ENCODE measurements at places on chromosomes 1 and 21.
A peak's percentile ranks its signal among the peaks of the same experiment; 100 is the strongest.

DNA sequence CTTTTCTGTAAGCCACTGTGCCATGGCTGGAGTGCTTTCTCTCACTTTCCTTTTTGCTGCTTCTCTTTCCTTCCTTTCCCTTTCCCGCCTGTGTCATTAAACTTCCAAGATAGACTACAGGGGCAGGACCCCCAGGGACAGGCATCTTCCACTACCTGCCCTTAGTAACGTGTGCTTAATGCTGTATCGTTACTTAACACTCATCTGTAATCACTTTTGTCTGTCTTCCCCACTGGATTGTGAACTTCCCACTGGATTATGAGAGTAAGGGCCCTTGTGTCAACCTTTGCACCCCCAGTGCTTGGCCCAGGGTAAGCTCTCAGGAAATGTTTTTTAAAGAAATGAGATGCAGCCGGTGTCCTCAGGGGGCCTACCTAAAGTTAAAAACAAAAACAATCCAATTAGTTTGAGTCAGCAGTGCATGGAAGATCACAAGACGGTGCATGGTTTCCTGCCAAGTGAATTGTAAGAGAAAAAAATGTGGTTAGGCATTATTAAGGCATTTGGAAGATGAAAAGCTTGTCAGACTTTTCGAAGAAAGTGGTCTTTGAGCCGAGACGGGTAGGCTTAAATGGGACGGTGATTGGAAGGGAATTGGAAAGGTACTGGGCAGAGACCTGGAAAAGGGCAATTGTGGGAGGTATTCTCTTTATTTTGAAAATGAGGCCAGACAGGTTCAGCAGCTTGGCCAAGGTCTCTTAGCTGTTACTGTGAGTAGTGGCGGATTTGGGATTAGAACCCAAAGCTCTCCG, 958 bp downstream of the LYPLAL1 start:
- peak overlapping the region; percentile 97 for H3K27ac ChIP-seq
- peak overlapping the region; percentile 98 for H3K4me3 ChIP-seq
- H3K4me1 ChIP-seq: peaks cover 39% of the 10 kb centered on the region
- no peak for DNase-seq
- H3K27me3 ChIP-seq: no peaks in the 10 kb centered on the region

- peaks cover 29% of the 10 kb centered on the region for H3K27me3 ChIP-seq
- H3K36me3 ChIP-seq: no peaks in the 10 kb centered on the region
- H3K4me1 ChIP-seq: peaks cover 18% of the 10 kb centered on the region
- H3K4me3 ChIP-seq: peak within 1 kb of the TSS; percentile 99
- peak within 1 kb of the TSS; percentile 91 for H3K27ac ChIP-seq
Measured at GRCh38 chr1:111739194-111739924, at the start of gene INKA2. Gene INKA2 (minus strand): TSS chr1:111739395. CDS start chr1:111739242, 153 bp downstream.

GRCh38 chr1:65921446-65921845, 128.8 kb downstream of the PDE4B start:
- H3K27ac ChIP-seq: no peak overlapping the region
- H3K4me3 ChIP-seq: no peak overlapping the region
- no peaks in the 10 kb centered on the region for H3K4me1 ChIP-seq
- no peak for DNase-seq
- no peaks in the 10 kb centered on the region for H3K36me3 ChIP-seq

DNA sequence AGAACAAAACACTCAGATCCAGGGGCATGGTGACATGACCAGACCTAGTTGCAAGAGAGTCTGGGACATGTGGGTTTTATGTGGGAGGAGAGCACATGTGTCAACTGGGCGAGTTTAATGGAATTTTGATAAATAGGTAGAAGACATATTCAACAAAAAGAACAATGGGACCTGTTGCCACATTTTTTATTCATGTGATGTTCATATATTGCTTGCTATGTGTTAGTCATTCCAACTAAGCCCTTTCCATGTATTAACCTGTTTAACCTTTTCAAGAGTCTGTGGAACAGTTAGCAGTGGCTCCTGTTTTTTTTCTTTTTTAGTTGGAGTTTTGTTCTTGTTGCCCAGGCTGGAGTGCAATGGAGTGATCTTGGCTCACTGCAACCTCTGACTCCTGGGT, 30.1 kb upstream of the CSF3R start:
- no peaks in the 10 kb centered on the region for H3K4me1 ChIP-seq
- no peak for DNase-seq
- peaks cover 18% of the 10 kb centered on the region for H3K27me3 ChIP-seq
- no peak overlapping the region for H3K27ac ChIP-seq

- H3K36me3 ChIP-seq: no peaks in the 10 kb centered on the region
- H3K27ac ChIP-seq: no peak overlapping the region
- no peak overlapping the region for H3K4me3 ChIP-seq
- no peak for DNase-seq
Measured at GRCh38 chr1:219568733-219569132, 44.2 kb downstream of the ZC3H11B start.

DNA sequence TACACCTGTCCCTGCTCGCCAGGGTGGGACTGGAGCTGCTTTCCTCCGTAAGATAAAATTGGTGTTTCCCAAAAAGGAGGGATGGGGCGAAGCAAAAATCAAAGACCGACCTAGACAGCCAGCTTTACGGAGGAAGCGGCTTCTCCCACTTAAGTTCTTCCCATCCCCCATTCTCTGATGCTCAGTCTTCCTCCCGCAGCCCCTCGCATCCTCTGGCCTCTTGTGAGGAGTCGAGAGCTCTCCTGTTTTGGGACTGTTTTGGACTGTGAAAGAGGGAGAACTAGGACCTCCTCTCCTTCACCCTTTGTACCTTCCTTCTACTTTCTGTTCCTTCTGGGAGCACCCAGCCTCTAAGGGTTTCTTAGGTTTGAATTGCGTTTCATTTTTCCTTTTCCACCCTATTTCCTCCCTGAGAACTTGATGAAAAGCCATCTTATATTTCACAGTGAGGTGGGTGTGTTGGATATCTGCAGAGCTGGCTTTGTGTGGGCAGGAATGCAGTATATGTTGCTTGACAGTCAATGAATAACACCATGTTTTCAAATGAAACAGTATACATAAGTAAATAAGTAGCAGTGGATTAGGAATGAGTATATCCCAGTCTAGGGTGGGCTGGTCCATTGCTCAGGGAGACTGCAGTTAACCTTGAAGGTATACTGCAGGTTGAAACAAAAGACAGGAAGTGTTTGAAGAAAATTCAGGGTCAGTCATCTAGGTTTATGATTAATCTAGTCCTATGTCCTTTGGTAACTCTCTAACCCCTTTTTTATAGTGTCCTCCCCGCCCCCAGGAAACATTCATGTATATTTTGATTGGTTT, 848 bp downstream of the CTTNBP2NL start:
- H3K36me3 ChIP-seq: peaks cover 2% of the 10 kb centered on the region
- peak overlapping the region; percentile 90 for H3K27ac ChIP-seq
- H3K4me3 ChIP-seq: peak overlapping the region; percentile 96
- no peaks in the 10 kb centered on the region for H3K27me3 ChIP-seq
- no peak for DNase-seq

DNA sequence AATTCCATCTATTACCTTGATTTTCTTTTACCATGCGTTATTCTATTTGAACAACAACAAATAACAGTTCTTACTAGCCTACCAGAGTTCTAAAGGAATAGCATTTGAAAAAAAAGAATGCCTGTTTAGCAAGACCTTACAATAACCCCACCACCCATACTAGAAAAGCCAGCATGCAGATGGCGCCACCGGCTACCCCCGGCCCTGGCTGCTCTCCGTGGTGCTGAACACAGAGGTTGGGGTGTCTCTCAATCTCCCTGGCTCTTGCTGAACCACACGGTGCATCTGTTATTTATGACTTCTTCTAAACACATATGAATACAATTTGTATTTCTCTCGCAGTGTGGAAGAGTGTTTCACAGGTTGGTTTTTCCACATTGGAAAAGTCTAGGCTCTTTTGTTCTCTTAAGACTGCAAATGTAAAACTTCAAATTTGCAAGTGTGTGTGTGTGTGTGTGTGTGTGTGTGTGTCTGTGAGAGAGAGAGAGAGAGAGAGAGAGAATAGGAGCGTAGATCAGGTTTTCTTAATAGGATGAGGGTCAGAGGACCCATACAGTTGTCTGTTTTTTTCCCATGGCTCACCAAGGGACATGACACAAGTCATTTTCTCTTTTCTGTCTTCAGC, 13.6 kb downstream of the GRIK3 start:
- peaks cover 57% of the 10 kb centered on the region for H3K27me3 ChIP-seq
- DNase-seq: no peak
- no peaks in the 10 kb centered on the region for H3K36me3 ChIP-seq
- H3K27ac ChIP-seq: no peak overlapping the region
- H3K4me1 ChIP-seq: no peaks in the 10 kb centered on the region

- H3K36me3 ChIP-seq: no peaks in the 10 kb centered on the region
- no peak for DNase-seq
- H3K4me1 ChIP-seq: peaks cover 5% of the 10 kb centered on the region
Measured at GRCh38 chr21:22585558-22585957, 1587.3 kb downstream of the NCAM2 start.

- H3K27me3 ChIP-seq: peaks cover 24% of the 10 kb centered on the region
- no peak overlapping the region for H3K27ac ChIP-seq
- no peaks in the 10 kb centered on the region for H3K4me1 ChIP-seq
- H3K4me3 ChIP-seq: no peak overlapping the region
- no peak for DNase-seq
Measured at GRCh38 chr1:33562563-33562962, 90.1 kb downstream of the ZSCAN20 start.

GRCh38 chr1:240237305-240237721, 145.6 kb downstream of the FMN2 start:
- H3K4me3 ChIP-seq: no peak overlapping the region
- H3K27ac ChIP-seq: no peak overlapping the region
- no peaks in the 10 kb centered on the region for H3K4me1 ChIP-seq
- no peak for DNase-seq

- H3K27me3 ChIP-seq: peaks cover 34% of the 10 kb centered on the region
- no peak overlapping the region for H3K4me3 ChIP-seq
- peaks cover 16% of the 10 kb centered on the region for H3K4me1 ChIP-seq
- DNase-seq: no peak
- H3K27ac ChIP-seq: peak overlapping the region; percentile 9
- no peaks in the 10 kb centered on the region for H3K36me3 ChIP-seq
Measured at GRCh38 chr1:111879081-111879480, 110.4 kb downstream of the KCND3 start.

- H3K4me1 ChIP-seq: peaks cover 11% of the 10 kb centered on the region
- peaks cover 7% of the 10 kb centered on the region for H3K36me3 ChIP-seq
- H3K27me3 ChIP-seq: no peaks in the 10 kb centered on the region
- H3K4me3 ChIP-seq: peak overlapping the region; percentile 100
- H3K27ac ChIP-seq: peak overlapping the region; percentile 97
Measured at GRCh38 chr1:44985747-44986359, 542 bp downstream of the EIF2B3 start.

DNA sequence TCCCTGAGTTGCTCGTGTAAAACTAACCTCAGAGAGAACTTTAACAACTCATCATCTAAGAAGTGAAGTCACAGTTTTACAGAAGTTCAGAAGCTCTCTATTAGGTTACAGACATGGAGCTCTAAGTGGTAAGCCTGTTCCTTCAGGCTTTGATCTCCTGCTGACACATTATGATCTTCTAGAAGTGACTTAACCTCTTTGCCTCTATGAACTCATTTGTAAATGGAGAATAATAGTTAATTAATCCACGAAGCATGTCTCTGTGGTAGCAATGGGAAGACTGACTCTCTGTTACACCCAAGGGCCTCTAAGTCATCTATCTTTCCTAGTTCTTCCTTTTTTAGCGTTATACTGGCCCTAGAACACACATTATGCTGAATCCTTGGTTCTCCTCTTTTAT, 157.9 kb upstream of the NRIP1 start:
- H3K27ac ChIP-seq: no peak overlapping the region
- no peak overlapping the region for H3K4me3 ChIP-seq
- H3K36me3 ChIP-seq: no peaks in the 10 kb centered on the region
- no peak for DNase-seq

DNA sequence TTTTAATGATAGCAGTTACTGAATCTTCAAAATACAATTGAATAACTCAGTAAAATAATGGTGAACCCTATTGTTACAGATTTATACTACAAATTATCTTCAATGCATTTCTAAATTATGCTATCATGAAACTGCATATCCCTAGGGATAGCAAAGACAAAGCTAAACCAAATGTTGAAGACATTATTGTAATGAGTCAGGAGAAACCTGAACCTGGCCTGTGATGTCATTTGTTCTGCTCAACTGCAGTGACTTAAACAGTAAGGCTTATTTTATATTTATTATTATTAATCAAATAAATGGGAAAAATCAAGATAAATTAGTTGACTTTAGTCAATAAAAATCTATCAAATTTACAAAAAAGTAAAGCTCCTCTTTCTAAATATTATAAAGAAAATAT, 100.3 kb downstream of the UCHL5 start:
- H3K27ac ChIP-seq: no peak overlapping the region
- H3K4me3 ChIP-seq: no peak overlapping the region
- no peak for DNase-seq
- peaks cover 15% of the 10 kb centered on the region for H3K36me3 ChIP-seq
- H3K27me3 ChIP-seq: no peaks in the 10 kb centered on the region

DNA sequence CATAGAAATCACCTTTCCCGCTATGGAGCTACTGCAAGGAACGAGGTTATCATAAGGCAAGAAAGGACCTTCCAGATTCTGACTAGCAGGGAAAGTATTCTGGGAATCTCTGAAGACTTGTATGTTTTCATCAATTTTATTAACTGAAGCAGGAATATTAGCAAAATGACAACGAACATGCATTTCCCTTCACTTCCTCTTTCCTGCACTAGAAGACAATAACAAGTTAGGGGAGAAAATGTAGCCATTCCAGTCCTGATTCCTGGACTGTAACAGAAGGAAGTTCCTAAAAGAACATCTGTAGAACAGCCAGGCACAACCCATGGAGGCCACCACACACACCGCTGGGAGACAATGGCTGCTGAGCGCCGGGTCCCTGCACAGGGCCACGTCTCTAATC, 106.8 kb downstream of the RAVER2 start:
- H3K27ac ChIP-seq: peak overlapping the region; percentile 20
- no peak for DNase-seq
- no peaks in the 10 kb centered on the region for H3K27me3 ChIP-seq
- H3K4me1 ChIP-seq: peaks cover 22% of the 10 kb centered on the region
- H3K36me3 ChIP-seq: peaks cover 52% of the 10 kb centered on the region

- H3K36me3 ChIP-seq: no peaks in the 10 kb centered on the region
- no peak overlapping the region for H3K4me3 ChIP-seq
- no peaks in the 10 kb centered on the region for H3K27me3 ChIP-seq
- H3K4me1 ChIP-seq: peaks cover 48% of the 10 kb centered on the region
- DNase-seq: no peak
Measured at GRCh38 chr1:45924736-45925135, 121.3 kb downstream of the MAST2 start.

- H3K36me3 ChIP-seq: no peaks in the 10 kb centered on the region
- H3K4me3 ChIP-seq: no peak overlapping the region
Measured at GRCh38 chr1:190205713-190206112, 272.0 kb downstream of the BRINP3 start.

GRCh38 chr1:85846706-85847105, 138.5 kb upstream of the ZNHIT6 start:
- H3K4me1 ChIP-seq: no peaks in the 10 kb centered on the region
- H3K27me3 ChIP-seq: no peaks in the 10 kb centered on the region
- no peak for DNase-seq
- no peak overlapping the region for H3K27ac ChIP-seq

DNA sequence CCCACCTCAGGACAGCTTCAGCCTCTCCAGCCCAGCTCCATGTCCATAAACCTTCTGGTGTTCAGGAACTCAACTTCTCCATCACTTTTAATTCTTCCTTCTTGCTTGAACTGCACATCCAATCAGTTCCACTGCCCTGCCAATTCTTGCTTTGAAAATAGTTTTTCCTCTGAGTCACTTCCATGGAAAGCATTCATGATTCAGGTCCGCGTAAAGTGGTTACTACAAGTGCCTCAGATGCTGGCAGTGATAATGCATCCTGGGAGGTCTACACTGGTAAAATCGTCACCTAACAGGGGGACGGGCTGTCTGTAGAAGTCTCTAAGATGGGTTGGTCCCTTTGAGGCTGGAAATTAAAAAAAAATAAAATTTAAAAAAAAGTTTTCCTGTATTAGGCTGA, 25.9 kb upstream of the RCAN1 start:
- no peaks in the 10 kb centered on the region for H3K27me3 ChIP-seq
- no peak overlapping the region for H3K4me3 ChIP-seq
- no peak overlapping the region for H3K27ac ChIP-seq
- no peaks in the 10 kb centered on the region for H3K36me3 ChIP-seq

Data from stimulated activated naive B cell treated with anti-CD40 and anti-IgM and Interleukin-4, amounts not matched to agents 10 μg/mL and 1 μg/mL and 100 μg/mL, for 72 hours (primary cell).